ENCODE measurements at places on chromosomes 3 and 15.

GRCh38 chr3:55626279-55626665, 139.2 kb upstream of the WNT5A start:
- no peak for DNase-seq

DNA sequence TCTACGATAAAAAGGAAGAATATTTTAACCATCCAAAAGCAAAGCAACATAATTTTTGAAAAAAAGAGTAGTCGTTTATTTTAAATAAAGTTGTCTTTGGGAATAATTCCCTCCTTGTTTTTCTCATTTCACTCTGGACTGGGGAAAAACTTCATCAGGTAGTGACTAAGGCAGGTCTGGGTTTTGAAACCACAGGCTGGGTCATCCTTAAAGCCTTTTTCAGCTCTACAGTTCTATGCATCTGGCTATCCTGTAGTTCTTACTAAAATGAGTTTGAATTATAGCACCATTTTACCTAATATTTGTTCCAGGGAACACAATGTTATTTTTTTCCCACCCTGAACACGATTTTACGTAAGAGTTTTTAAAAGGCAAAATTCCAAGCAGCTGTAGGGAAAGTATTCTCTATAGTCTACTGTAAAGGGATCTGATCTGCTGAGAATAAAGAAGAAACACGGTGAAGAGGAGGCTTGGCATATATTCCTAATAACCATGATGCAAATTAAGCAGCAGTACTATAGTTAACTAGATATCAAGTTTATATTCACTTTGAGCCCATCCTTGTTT, 107.7 kb downstream of the OSBPL10 start:
- no peak for DNase-seq

DNA sequence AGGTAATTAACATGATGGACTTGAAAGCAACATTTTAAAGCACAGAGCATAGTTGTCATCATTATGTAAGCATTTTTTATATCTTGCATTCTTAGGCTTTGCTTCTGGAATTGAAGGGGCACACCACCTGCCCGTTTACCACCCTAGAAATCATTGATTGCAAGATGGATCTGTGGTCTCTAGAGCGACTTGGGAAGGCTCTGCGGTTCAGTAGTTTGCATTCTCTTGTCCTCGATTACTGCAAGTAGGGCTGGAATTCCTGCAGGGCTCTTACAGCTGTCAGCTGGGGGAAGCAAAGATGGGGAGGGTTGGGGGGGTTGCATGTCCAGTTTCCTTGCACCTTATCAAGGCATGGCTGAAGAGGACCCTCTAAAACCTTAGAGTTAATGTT, 56.7 kb upstream of the RNF7 start:
- no peak for DNase-seq

- peak; percentile 48 for DNase-seq
Measured at GRCh38 chr3:23495507-23495906, 292.4 kb downstream of the UBE2E2 start.

- DNase-seq = no peak
Measured at GRCh38 chr3:119627461-119627860, 29.8 kb downstream of the PLA1A start.

- peak; percentile 60 for DNase-seq
Measured at GRCh38 chr3:10459954-10460754, 45.2 kb downstream of the ATP2B2 start.

DNA sequence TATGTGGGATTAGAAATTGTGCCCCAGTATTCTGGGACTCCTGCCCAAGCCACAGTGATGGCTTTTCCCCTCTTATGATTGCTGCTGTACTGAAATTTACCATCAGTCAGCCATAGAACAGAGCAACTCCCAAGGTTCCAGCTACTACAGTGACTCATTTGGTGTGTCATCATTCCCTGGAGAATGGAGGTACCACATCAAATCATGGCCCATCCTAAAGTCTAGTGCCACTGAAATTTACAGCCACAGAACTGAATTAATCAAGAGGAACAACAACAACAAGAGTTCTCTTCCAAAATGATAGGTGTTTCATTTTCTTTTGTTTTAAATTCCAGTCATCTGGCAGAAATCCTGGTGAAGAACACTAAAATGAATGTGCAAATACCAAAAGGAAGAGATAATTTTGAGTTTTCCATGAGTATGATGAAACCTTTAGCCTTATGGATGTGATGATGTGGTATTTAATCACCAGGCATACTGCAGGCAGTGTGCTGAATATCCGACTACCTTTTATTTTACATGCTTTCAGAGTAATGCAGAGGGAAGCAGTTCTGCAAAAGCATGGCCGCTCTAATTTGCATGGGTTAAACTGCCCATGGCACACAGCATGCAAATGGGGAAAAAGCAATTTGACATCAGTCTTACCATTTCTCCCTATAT, 75.6 kb upstream of the SLC2A2 start:
- DNase-seq = peak; percentile 29

- DNase-seq = peak; percentile 54
Measured at GRCh38 chr15:101091080-101092017, 160.5 kb downstream of the CHSY1 start.

- peak; percentile 97 for DNase-seq
Measured at GRCh38 chr3:11199902-11200845, 45.9 kb downstream of the HRH1 start.

- DNase-seq = no peak
Measured at GRCh38 chr15:60540002-60540651, 61.2 kb upstream of the ICE2 start.

- DNase-seq = no peak
Measured at GRCh38 chr3:119649761-119650160, 10.6 kb downstream of the POPDC2 start.

DNA sequence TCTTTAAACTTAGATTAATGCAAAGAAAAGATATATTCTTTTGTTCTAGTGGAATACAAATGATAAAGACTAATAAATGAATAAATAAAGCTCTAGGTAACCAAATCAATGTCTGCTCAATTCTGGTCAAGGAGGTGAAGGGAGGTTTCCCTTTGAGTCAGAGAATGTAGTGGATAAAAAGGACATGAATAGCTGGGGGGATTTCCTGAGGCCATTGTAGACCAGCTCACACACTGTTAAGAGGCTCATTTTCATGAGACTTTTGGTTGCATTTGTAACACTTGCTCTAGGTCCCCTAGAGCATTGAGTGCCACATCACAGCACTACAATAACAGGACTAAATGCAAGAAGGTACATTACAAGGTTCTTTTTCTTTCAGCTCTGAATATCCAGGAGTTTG, 170.7 kb downstream of the TIGIT start:
- no peak for DNase-seq

DNA sequence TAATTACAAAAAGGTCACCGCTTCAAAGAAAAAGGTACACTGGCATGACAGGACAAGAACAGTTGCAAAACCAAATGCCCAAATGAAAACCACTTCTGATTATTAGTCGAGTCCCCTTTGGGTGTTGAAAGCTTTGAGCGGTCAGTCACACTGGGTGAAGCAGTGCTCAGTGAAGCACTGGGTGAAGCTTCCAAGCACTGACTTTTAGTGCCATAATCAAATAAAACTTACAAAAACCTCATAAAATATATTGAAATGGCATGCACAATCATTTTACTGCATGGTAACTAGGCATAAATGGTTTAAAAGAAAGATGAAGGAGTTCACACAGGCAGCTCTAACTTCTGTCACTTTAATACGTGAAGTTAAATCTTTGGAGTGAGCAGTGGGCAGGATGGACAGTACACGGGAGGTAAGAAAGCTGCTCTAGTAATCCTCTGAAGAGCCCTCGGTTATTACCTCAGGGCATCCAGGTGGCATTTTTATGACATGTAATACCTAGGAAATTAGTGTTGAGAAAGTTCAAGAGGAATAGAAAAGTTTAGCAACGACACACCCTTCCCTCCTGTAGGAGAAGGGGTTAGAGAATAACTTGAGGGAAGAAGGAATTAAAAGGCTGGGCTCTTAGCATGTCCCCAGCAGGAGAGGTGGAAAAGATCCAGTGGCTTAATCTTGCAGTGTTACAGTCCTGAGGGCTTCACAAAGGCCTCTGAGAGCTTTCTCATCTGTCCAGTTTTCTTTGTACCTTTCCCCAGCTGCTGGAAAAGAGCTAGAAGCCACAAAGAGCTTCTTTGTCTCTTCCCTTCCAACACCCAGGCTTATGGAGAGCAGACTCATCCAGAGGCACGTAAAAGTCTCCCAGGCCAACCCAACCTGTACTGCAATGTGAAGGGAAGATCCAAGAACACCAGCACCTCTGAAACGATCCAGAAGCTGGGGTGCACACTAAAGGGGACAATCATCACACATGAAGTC, 64.9 kb upstream of the MYO5C start:
- no peak for DNase-seq

DNA sequence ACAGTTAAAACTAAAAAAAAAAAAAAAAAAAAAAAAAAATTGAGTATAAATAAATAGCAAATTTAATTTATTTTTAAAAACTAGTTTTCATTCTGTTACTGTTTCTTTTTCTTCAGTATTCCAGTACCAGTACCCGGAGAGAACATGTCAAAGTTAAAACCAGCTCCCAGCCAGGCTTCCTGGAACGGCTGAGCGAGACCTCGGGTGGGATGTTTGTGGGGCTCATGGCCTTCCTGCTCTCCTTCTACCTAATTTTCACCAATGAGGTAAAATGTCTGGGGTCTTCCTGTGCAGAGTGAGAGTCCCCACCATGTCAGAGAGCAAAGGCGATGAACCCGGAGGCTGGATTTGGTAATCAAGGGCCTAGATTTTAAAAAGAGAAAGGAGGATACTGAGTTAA, 4.4 kb downstream of the TMEM43 start:
- no peak for DNase-seq

- no peak for DNase-seq
Measured at GRCh38 chr3:5891711-5892110, 704.2 kb downstream of the EDEM1 start.

GRCh38 chr3:50246517-50246954, 10.5 kb downstream of the GNAI2 start:
- DNase-seq = peak; percentile 92

GRCh38 chr3:111194048-111194447, 122.4 kb downstream of the NECTIN3 start:
- DNase-seq = no peak

DNA sequence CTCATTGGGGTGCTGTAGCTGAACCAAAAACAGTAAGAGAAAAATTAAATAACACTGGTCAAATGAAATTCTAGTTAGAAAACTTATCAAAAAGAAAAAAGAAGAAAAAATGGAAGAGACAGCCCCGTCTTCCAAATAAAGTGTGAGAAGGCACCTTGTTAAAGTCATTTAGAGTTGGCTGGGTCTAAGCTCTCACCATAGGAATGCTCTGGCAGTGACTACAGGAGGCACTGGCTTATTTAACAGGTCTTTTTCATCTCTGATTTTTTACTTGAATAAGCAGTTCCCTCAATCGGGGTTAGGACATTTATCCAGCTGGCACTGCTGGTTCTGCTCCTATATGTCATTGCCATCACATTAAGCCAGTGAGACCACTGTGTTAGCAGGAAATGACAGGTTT, 1.6 kb upstream of the ABI3BP start:
- no peak for DNase-seq

- DNase-seq = no peak
Measured at GRCh38 chr15:29596266-29596665, 226.0 kb downstream of the TJP1 start.

DNA sequence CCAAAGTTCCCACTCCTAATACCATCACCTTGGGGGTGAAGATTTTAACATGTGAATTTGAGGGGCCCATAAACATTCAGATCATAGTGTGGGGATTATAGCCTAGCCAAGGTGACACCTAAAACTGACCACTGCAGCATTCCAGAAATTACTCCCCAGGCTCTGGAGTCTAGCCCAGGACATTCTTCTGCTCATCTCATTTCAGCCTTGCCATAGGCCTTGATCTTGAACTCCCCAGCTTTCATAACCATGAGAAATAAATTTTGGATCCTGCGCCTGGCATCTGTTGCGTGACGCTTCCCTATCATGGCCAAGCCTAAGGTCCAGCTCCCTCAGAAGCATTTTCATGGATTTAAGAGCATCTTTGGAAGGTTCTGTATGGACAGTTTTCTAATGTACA, 502.9 kb upstream of the THBS1 start:
- no peak for DNase-seq

GRCh38 chr3:19644405-19644804, 289.6 kb downstream of the EFHB start:
- DNase-seq = no peak

- no peak for DNase-seq
Measured at GRCh38 chr3:20072422-20072821, 32.2 kb downstream of the KAT2B start.

- DNase-seq = no peak
Measured at GRCh38 chr3:57003676-57004075, 56.8 kb upstream of the SPATA12 start.

DNA sequence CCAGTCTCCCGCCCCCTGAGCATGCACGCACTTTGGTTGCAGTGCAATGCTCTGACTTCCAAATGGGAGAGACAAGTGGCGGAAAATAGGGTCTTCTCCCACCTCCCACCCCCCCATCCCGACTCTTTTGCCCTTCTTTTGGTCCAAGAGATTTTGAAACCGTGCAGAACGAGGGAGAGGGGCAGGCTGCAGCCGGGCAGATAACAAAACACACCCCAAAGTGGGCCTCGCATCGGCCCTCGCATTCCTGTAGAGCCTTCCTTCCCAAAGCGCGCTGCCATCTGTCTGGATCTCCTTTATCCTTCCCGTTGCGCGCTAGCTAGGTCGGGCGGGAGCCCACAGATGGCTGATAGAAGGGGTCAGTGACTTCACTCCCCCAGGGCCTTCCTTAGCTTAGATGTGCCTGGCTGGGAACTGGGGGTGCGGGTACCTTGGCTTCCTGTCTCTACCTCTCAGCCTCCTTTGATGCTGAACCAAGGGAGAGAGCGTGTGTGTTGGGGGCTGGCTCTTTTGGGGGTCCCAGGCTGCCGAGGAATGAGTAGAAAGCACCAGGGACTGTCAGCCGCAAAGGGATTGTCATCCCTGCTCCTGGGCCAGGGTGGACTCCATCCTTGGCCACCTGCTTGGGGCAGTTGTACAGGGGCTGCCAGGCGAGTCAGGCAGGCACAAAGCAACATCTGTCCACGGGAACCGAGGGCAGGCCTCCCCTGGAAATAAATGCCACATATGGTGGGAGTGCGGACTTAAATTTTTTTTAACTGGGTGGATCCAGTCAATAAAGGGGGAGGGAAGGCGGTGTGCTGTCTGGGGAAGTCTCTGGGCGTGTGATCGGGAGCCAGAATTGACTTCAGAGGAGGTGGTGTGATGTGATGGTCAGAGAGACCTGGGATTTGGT, 1.8 kb downstream of the SMAD3 start:
- DNase-seq = no peak

DNA sequence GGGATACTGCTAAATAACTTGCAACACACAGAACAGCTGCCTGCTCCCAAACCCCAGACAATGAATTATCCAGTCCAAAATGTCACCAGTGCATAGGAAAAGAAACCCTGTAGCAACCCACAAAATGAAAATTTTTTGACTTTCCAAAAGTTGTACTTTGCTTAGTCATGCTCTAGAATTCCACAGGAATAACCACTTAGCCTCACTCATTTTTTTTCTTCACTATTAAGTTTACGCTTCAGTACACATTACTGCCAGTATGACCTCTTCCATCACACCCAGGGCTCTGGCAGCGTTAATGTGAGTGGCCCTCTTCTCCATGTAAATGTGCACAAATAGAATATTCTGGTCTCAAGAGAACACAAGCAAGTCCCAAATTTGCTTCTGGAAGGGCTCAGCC, 259.8 kb downstream of the MAGI1 start:
- no peak for DNase-seq

GRCh38 chr15:66832664-66833063, 130.6 kb downstream of the SMAD6 start:
- no peak for DNase-seq

Measured in kidney capillary endothelial cell (primary cell).